ENCODE measurements at places on chromosomes 4 and X. TPM values are rescaled to one million over a fixed set of nuclear protein-coding genes. Genes with fewer than 3 reads are reported as not detected.

The SULT1E1 gene
- total RNA-seq: not detected

The PPA2 gene
- 121 TPM for total RNA-seq

The SUPT20HL1 gene
- total RNA-seq: 0.11 TPM

The PPP4R3C gene
- total RNA-seq: not detected

The DAPP1 gene
- 24.4 TPM for total RNA-seq

The STEEP1 gene
- 28.6 TPM for total RNA-seq

The PNMA6A gene
- 1.2 TPM for total RNA-seq

The SYTL4 gene
- not detected for total RNA-seq

The TRO gene
- 6.3 TPM for total RNA-seq

The CRMP1 gene
- total RNA-seq: not detected

The PHKA2 gene
- 17.7 TPM for total RNA-seq

The RNF212 gene
- 1.1 TPM for total RNA-seq

The DSPP gene
- not detected for total RNA-seq

The SSX3 gene
- total RNA-seq: not detected

The FAAH2 gene
- total RNA-seq: 1.4 TPM

The ENAM gene
- total RNA-seq: not detected

The CETN2 gene
- 12.3 TPM for total RNA-seq

The FAM120C gene
- 7.1 TPM for total RNA-seq

The RHOXF2 gene
- total RNA-seq: not detected

The MSX1 gene
- total RNA-seq: not detected

The YTHDC1 gene
- 70.7 TPM for total RNA-seq

The LONRF3 gene
- total RNA-seq: 2.3 TPM

The SLITRK4 gene
- not detected for total RNA-seq

The ATG4A gene
- total RNA-seq: 9.4 TPM

The CCNA2 gene
- 91.2 TPM for total RNA-seq

Data from activated CD8-positive, alpha-beta memory T cell treated with anti-CD3 and anti-CD28 coated beads for 36 hours (primary cell).